Stimulated activated CD8-positive, alpha-beta memory T cell treated with anti-CD3 and anti-CD28 coated beads, Interleukin-4, amount 100 ng/mL, for 48 hours (primary cell): ENCODE measurements at places on chromosomes 1 and 21.

DNA sequence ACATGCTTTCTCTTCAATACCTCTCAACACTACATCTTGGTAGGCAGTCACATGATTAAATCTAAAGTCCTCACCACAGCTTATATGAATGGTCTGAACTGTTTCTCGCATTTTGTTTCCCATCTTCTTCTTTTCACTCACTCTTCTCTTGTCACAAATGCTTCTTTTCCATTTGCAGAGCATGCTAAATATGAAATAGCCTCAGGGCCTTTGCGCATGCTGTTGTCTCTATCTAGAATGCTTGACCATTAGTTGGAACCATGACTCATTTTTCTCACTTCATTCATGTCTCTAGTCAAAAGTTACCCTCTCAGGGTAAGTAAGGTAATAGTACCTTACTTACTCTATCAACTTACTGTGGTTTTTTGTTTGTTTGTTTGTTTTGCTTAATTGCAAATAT, 239.7 kb downstream of the PTPRC start:
- no peak for DNase-seq

DNA sequence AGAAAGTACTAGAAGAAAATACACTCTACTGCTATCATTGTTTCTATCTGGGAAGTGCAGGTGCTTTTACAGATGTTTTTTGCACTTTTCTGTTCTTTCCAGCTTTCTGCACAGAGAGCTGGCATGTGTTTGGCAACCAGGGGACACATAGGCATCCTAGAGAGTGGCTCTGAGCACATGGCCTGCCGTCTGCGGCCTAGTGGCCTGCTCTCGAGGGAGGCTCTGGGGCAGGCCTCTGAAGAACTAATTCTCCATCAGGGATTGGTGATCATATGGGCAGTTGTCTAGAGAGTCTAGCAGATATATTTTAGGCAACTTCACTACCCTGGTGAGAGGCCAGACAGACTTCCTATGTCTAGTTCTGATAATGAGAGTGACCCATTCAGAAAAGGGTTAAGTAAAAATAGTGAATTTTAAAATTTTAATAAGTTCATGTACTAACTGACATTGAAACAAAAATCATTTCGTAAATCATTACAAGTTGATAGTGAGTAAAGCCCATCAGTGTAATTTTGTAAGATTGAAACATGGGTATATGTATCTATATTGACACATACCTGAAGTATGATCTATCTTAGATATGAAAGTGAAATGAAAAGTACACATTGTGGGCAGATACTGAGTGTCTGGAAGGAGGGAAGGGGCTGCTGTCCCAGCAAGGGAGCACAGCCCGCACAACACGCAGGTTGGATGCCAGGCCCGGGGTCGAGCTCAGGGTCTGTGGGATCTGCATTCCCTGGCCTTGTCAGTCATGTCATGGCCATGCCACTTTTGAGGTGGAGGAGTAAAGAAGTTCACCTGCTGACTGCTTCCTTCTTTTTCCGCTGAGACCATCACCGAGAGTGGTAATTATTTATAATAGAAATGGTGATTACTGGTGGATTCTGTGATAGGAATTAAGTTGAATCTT, 79.8 kb downstream of the PCBP3 start:
- no peak for DNase-seq

DNA sequence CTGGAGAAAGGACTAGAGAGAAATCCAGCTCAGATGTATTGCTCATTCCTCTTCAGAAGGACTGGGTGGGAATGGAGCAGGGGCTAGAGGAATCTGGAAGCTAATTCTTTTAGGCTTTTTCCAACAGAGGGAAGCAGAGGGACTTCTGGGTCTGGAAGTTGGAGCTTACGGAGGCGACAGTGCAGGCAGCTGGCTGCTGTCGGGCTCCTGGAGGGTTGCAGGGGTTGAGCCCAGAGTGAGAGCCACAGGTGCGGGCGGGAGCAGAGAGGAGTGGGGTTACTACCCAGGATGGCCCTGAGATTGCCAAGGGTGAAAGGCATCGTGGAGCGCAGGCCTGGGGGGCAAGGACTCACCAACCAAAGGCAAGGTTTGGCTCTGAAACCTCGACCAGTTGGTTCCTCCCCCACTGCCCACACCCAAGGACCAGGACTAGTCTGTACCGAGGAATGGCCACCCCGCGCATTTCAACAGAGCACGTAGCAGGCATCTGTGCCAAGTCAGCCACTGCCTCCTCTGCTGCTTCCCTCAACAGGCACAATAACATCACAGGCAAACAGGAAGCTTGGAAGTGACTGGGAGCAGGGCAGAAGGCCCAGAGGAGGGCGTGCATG, 22.7 kb upstream of the EDN2 start:
- no peak for DNase-seq

- DNase-seq = no peak
These were observed 79.4 kb downstream of the PCSK9 start for GRCh38 chr1:55118651-55119329.

DNA sequence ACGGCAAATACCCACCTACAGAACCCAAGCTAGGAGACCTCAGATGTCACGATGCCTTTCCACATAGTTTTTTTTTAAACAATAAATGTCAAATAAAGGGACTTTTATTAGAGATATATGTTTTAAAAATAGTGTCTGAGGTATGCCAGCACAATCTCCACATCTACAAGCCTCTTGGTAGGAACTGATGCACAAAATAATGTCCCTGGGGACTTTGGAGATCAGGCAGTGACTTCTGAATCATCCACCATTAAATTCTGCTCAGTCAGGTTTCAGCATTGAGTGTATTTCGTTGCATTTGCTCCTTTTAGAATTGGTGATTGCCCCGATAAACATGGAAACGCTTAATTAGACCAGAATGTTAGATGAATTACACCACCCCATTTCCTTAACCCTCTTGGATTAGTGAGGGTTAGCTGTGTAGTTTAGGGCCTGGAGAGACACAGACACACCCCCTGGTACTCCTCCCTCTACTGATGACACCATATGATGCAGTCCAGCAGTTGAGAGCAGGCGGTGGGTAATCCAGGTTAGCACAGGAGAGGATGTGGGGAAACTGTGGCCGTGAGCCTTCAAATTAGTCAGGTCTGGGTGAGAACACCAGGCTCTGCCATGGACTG, 33.6 kb downstream of the LGR6 start:
- DNase-seq = no peak

DNA sequence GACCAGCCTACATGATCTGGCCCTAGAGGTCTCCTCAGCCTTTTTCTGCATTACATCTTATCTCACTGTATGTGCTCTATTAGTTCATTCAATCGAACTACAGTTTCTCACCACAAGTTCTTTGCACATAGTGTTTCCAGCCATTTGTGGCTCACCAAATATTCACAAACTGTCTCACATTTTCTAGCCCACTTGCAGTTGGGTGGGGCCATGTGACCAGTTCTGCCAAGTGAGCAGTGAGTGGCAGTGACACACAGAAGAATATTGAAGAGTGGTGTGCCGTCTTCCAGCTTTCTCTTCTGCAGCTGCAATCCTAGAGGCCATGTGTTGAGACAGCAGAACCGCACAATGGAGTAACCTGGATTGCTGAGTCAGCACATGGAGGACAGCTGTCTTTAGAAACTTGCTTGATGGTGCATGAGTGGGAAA, 103.2 kb upstream of the ZNF644 start:
- peak; percentile 61 for DNase-seq

- no peak for DNase-seq
These were observed 4.6 kb downstream of the NENF start for GRCh38 chr1:212437179-212437798.

DNA sequence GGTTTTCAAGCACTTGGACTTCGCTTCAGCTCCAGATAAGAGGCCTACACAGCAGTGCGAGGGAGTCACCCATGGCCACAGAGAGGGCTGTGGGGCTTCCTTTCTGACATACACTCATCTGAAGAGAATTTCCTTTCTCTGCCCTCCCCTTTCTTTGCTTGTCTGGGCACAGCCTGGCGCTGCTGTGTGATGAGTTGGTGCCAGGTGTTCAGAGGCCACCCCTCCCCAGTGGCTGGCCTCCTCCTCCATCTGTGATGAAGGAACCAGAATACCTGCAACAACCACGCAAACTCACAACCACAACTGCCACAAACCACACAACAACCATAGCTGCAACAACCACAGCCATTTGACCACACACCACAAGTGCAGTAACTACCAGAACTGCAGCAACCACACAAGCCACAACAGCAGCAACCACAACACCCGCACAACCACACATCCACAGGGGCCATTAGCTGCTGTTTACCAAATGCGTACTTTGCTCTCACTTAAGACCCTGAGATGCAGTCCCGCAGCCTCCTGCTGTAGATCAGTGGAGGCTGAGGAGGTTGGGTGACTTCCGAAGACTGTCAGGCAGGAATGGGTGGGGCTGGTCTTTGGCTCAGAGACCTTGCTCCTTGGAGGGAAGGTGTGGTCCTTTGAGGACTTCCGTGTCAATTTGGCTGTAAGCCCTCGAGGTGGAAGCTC, 71.1 kb downstream of the IER5 start:
- peak; percentile 75 for DNase-seq

DNA sequence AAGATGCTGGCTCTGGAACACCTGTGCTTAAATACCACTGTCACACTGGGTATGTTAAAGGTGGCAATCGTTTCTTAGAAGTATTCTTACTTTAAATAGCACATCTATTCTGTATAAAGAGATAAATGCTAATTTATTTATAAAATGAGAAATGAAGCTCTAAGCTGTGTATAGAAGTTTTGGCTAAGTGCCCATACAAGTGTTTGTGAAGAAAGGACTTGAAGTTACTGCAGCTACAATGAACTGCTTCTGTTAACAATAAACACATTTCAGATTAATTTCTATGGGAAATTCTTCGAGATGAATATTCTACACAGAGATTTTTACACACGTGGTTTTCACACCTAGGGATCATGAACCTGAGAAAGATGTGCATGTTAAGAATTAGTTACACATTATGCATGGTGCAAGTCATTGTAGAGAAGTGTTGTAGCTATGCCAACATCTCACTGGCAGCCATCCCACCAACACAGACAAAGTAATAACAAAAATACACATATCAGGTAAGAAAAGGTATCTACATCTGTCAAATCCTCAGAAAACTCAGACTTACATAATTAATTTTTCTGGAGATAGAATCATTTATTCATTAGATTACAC, 16.2 kb downstream of the COL24A1 start:
- no peak for DNase-seq

GRCh38 chr21:24658026-24658425, 949.3 kb downstream of the MRPL39 start:
- no peak for DNase-seq

DNA sequence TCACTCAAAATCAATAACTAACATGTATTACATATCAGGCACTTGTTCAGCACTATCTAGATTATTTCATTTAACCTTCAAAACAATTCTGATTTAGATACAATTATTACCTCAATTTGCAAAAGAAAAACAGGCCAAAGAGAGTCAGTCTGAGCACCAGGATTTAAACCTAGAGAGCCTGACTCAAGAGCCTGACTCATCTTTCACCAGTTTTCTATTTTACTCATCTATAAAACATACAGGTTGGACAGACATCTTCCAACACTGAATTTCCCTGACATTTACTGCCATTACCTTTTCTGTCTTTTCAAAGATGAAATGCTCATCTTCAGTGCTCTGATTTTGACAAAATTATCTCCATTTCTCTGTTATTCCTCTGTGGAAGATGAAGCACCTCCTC, 116.5 kb downstream of the MRPL39 start:
- no peak for DNase-seq

DNA sequence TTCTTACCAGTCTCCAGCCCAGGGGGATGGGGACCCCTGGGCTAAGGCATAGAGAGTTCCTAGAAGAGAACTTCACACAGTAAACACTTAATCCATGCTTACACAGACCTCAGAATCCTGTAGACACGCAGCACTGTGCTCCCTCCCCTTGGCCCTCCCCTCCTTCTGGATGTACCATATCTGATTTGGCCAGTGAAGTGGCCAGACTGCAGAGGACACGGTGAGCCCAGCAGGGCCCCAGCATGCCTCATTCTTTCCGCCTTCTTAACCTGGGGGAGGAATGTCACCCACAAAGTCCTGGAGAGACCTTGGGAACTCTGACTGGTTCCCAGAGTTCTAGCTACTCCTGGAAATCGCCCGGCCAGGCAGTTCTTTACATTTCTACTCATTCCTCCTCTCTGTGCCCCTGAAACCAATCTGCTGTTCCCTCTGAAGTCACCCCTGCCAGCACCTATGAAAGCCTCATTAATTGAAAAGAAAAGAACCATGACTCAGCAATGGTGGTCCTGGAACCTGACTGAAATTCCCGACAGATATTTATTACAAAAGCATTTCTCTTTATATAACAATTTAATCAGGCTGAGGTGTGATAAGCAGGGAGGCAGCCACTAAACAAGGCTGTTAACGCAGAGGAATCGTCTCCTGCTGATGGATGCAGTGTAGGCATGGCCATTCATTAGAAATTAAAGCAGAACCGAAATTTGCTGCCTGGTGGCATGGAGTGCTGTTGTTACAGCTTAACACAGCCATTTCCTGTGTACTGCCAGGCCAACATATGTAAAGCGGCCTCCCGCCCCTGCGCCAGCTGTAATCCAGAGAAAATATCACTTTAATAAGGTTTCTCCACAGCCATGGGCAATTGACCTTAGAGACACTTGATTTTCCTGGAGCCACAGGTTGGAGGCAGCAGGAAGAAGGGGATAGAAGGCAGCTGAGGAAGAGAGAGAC, 74.6 kb upstream of the KCND3 start:
- no peak for DNase-seq
